NCI-H1417 treated with DMSO at 0.1 percent for 48 hours (cell line): ENCODE measurements at places on chromosomes 5 and 9.

DNA sequence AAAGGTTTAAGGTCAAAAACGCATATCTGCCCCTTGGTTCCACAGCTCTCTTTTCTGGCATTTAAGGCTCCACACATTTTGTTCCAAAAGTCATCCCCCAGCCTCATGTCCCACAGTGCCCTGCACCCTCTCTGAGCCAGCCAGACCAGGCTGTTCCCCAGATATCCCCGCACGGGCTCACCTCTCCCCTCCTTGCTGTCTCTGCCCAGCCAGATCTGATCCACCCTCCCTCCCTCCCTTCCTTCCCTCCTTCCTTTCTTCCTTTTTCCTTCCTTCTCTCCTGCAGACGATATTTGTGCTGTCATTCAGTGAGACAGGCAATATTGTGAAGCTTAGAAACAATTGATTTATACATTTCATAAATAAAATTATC, 37.0 kb downstream of the DUSP1 start:
- no peak for DNase-seq

GRCh38 chr9:91835216-91835615, 114.8 kb downstream of the ROR2 start:
- DNase-seq = no peak

GRCh38 chr5:89443508-89443907, 560.5 kb upstream of the MEF2C start:
- DNase-seq = no peak

- no peak for DNase-seq
These were observed at the start of gene ARL14EPL for GRCh38 chr5:116032094-116032517. Gene ARL14EPL, plus strand, starts transcription at chr5:116032472. Its CDS starts 18,994 bp downstream, at chr5:116051466.

- no peak for DNase-seq
These were observed at the start of gene FBXO10 for GRCh38 chr9:37575921-37576721. Gene FBXO10, minus strand, starts transcription at chr9:37576380. Its CDS starts 34,612 bp downstream, at chr9:37541768.

- no peak for DNase-seq
These were observed 6.1 kb downstream of the ANXA2R start for GRCh38 chr5:43033841-43034590.

- no peak for DNase-seq
These were observed 16.0 kb upstream of the ACOT12 start for GRCh38 chr5:81409896-81410295.

DNA sequence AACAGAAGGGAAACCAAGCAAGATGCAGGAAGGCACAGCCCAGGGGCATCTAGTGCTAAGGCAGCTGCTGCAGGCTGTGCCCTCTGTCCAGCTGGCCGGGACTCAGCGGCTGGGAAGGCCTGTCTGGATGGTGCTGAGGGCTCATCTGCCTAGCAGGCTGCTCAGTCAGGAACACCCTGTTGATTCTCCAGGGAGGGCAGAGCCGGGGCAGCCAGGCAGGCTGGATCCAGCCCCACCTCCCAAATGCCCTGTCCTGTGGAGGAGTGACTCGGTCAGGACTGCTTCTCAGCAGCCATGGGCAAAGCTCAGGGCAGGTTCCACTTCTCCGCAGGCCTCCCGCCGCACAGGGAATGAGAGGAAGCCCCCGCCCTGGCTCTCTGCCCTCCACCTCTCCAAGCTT, 7.8 kb upstream of the LCN9 start:
- no peak for DNase-seq
